ENCODE measurements at places on chromosomes 13 and 19. TPM values are rescaled to one million over a fixed set of nuclear protein-coding genes. Genes with fewer than 3 reads are reported as not detected.

Gene SMIM44
- total RNA-seq = not detected

Gene ANKRD10
- 159 TPM for total RNA-seq

Gene EID2
- 12.0 TPM for total RNA-seq

- no peaks in the 10 kb centered on the region for H3K27me3 ChIP-seq
- H3K4me1 ChIP-seq = no peaks in the 10 kb centered on the region
- no peaks in the 10 kb centered on the region for H3K36me3 ChIP-seq
- no peak for DNase-seq
Measured at GRCh38 chr13:54383604-54384003, 1355.0 kb downstream of the OLFM4 start.

GRCh38 chr13:79516595-79516994, 35.6 kb downstream of the NDFIP2 start:
- H3K36me3 ChIP-seq = no peaks in the 10 kb centered on the region
- H3K27me3 ChIP-seq = no peaks in the 10 kb centered on the region
- H3K4me1 ChIP-seq = no peaks in the 10 kb centered on the region
- no peak overlapping the region for H3K27ac ChIP-seq
- DNase-seq = no peak

DNA sequence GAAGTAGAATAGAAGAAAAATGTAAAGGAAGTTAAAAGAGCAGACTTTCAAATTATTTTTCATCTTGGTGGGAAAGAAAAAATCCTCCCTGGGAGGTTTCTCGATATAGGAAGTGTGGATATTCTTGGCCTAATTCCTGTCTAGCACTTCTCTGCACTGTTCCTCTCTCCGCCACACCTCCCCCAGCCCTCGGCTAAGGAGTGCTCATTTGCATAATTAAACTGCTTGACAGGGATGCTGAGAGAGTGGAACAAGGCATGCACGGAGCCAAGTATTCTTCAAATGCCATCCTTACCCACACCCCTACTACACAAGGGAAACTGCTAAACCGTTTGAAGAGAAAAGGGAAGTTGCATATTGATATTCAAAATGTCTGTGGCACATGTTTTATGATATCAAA, 511.0 kb upstream of the HTR2A start:
- H3K27me3 ChIP-seq = no peaks in the 10 kb centered on the region
- no peak for DNase-seq
- H3K27ac ChIP-seq = no peak overlapping the region
- H3K4me1 ChIP-seq = no peaks in the 10 kb centered on the region
- H3K4me3 ChIP-seq = no peak overlapping the region
- no peaks in the 10 kb centered on the region for H3K36me3 ChIP-seq

GRCh38 chr19:3142781-3143337, 7.0 kb downstream of the GNA15 start:
- H3K27me3 ChIP-seq = no peaks in the 10 kb centered on the region
- no peaks in the 10 kb centered on the region for H3K36me3 ChIP-seq
- H3K4me3 ChIP-seq = no peak overlapping the region
- DNase-seq = no peak
- peaks cover 7% of the 10 kb centered on the region for H3K4me1 ChIP-seq

GRCh38 chr13:109938255-109938936, 152.0 kb upstream of the IRS2 start:
- no peaks in the 10 kb centered on the region for H3K36me3 ChIP-seq
- DNase-seq = no peak
- no peaks in the 10 kb centered on the region for H3K4me1 ChIP-seq
- no peak overlapping the region for H3K4me3 ChIP-seq
- no peak overlapping the region for H3K27ac ChIP-seq
- no peaks in the 10 kb centered on the region for H3K27me3 ChIP-seq

DNA sequence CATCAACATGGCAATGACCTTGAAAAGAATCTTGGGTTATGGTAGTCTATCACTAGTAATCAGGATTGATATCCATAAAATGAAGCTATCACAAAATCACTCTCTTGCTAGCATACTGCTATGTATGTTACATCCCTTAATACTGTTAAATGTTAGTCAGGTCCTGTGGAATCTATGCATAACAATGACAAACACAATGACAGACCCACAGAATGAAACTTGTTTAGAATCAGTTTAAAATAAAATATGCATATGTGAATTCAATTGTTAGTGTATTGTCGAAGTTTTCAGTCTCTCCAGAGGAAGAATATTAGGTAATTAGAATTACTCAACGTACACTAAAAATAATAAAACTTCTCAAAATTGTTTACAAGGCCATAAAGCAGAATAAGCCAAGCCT, 137.6 kb downstream of the DACH1 start:
- H3K27me3 ChIP-seq = no peaks in the 10 kb centered on the region
- DNase-seq = no peak
- no peak overlapping the region for H3K4me3 ChIP-seq
- H3K27ac ChIP-seq = no peak overlapping the region

DNA sequence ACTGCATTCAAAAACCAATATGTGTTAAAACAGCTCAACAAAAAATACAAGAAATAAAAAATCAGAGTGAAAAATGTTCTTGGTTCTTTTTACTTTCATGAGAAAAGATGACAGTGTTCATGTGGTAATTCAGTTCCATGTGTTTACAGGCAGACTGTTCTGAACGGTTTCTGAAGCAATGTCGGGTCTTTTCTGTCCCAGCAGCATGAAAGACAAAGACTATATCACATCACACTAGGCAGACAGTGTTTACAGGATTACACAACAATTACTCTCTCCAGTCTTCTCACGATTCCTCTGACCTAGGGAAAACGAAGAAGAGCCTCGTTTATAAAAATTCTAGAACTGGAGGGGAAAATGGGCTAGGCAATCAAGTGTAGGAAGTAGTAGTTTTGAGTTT, 83.4 kb downstream of the UBL3 start:
- peaks cover 2% of the 10 kb centered on the region for H3K36me3 ChIP-seq
- no peak overlapping the region for H3K27ac ChIP-seq
- no peak overlapping the region for H3K4me3 ChIP-seq
- no peaks in the 10 kb centered on the region for H3K27me3 ChIP-seq

DNA sequence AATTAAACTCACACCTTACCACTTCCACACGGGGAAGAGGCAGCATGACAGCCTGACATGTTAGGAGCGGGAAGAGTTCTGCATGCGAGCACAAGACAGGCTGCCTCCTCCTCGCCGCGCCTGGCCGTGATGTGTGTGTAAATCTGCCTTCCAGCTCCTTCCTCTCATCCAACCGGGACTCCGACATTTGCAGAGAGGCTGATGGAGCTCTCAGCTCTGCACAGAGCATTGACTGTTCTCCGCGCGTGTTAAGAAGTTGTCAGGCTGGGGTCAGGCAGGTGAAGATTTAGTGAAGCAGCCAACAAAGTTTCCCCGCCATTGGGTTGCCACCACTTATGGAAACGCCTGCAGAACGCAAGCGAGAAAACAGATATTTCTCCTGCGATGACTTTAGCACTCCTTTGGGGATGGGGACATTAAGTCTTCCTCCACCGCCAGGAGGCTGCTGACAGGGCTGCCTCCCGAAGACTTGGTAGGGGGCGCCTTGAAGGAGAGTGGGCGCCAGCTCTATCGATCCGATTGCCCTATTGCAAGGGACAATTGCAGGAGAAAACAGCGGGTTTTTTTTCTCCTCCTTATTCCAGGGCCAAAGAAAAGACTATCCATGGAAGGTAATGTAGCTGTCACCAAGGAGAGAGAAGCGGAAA, 213.9 kb upstream of the TSHZ3 start:
- DNase-seq = peak; percentile 10
- no peak overlapping the region for H3K4me3 ChIP-seq
- no peaks in the 10 kb centered on the region for H3K4me1 ChIP-seq
- no peak overlapping the region for H3K27ac ChIP-seq
- H3K27me3 ChIP-seq = no peaks in the 10 kb centered on the region

- H3K36me3 ChIP-seq = no peaks in the 10 kb centered on the region
- no peaks in the 10 kb centered on the region for H3K4me1 ChIP-seq
- H3K27ac ChIP-seq = peak overlapping the region; percentile 97
- no peaks in the 10 kb centered on the region for H3K27me3 ChIP-seq
- H3K4me3 ChIP-seq = peak overlapping the region; percentile 81
- no peak for DNase-seq
Measured at GRCh38 chr19:9793071-9793591, 24.6 kb upstream of the ZNF846 start.

- no peak for DNase-seq
- H3K36me3 ChIP-seq = no peaks in the 10 kb centered on the region
- no peaks in the 10 kb centered on the region for H3K27me3 ChIP-seq
- no peak overlapping the region for H3K4me3 ChIP-seq
Measured at GRCh38 chr13:77714119-77714755, 16.8 kb downstream of the SLAIN1 start.

DNA sequence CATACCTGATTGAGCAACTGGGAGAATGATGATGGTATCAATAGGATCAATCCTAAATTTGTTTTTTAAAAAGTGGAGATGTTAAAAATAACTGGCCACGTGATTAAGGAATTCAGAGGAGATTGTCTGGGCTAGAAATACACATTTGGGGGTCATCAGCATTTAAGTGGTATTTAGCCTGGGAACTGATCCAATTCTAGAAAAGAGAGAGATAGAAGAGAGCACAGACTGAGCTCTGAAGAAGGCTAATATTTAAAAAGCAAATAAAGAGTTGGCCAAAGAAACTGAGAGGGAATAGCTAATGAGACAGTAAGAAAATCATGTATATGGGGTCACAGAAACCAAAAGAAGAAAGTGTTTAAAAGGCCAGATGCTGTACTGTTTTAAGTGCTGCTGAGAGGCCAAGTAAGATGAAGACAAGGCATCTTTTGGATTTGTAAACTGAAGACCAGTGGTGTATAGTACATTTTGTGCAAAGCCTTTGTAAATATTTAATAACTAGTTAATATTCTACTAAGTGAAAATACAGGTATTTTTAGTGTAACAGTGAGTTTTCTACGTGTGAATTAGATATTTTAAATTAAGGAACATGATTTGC, 40.2 kb downstream of the UBL3 start:
- H3K36me3 ChIP-seq = no peaks in the 10 kb centered on the region
- peaks cover 36% of the 10 kb centered on the region for H3K4me1 ChIP-seq
- H3K27ac ChIP-seq = no peak overlapping the region
- no peaks in the 10 kb centered on the region for H3K27me3 ChIP-seq
- no peak for DNase-seq
